ENCODE measurements at places on chromosomes 12 and 14.
A peak's percentile ranks its signal among the peaks of the same experiment; 100 is the strongest.

DNA sequence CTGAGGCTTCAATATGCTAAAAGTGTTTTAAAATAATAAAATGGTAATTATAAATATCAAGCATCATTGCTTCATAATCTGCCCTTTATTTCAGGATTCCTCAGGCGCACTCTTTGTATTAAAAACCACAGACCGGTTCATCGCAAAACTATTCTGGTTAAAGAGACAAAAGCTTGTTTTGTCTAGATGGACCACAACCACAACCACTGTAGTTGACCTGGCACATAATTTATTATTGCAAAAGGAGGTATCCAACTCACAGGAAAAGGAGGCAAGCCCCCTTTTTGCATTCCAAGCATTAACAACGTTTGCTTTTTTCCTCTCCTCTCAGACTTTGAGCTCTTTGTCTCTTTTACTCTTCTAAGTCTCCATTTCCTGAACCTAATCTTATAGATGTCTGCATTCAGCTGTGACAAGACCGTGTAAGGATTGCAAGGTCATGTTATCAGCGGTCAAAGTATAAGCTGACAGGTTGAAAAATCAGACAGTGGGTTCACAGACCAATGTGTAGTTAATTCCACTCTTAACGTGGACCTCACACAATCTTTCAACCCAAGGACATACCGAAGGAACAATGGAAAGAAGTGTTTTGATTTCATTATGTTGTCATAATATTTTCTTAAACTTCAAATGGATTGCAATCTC, 1057.6 kb downstream of the GALC start:
- DNase-seq: no peak

DNA sequence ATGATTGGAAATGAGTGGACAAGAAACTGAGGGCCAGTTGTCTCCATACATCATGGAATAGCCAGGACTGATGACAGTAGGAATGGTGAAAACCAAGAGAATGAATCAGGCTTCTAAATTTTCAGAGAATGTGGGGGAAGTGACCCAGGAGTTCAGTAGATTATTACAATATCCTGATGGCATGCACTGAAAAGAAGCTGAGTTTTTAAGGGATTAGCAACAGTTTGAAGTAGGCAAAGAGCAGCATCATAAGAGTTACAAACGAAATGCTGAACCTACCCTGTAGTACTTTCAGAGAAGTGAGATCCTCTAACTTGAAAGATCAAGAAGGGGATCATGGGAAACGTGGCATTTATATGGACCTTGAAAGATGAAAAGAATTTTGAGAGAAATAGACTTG, 13.2 kb downstream of the SLC2A14 start:
- DNase-seq: no peak

- DNase-seq: no peak
Measured at GRCh38 chr12:89160716-89161123, 191.6 kb downstream of the DUSP6 start.

- DNase-seq: no peak
Measured at GRCh38 chr14:60878536-60878935, 102.3 kb downstream of the TRMT5 start.

GRCh38 chr12:82600379-82600778, 86.3 kb upstream of the TMTC2 start:
- DNase-seq: no peak

DNA sequence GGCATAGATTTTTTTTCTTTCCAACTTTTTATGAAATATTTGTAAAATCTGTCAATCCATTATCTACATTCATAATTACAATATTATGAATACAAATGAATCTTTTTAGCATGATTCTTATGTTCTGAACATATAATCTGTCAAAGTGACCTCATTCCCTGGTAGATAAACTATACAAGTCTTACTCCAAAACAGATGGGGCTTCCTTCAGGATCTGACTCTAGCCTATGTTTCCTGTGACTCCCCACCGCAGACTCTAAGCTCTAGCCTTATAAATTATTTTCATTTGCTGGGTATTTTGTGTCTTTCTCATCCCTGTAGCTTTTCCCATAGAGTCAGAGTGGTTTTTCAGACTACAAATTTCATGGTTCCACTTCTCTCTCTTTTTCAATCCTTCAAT, 202.1 kb upstream of the KITLG start:
- DNase-seq: no peak

DNA sequence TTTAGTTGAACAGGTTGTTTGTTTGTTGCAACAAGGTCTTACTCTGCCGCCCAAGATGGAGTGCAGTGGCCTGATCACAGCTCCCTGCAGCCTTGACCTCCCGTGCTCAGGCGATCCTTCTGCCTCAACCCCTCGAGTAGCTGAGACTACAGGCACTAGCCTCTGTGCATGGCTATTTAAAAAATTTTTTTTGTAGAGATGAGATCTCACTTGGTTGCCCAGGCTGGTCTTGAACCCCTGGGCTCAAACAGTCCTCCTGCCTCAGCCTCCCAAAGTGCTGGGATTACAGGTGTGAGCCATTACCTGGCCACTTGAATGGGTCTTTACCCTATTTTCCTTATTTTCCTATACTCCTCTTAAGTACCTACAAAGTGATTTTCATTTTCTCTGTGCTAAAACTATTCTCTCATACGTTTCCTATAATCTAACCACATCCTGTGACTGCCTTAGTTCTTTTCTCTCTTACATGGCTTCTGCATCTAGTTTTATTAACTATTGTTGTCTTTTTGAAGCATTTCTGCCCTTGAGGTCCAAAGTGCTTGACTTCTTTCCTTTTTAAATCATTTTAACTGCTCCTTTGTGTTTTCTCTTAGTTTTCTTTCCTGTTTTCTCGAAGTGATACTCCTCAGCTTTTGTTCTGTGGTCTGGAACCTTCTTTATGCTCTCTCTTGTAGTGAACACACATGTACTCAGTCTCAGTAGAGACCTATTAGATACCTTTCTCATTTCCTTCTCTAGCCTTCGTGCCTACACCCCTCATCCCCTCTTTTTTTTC, 14.1 kb downstream of the GPX2 start:
- no peak for DNase-seq

DNA sequence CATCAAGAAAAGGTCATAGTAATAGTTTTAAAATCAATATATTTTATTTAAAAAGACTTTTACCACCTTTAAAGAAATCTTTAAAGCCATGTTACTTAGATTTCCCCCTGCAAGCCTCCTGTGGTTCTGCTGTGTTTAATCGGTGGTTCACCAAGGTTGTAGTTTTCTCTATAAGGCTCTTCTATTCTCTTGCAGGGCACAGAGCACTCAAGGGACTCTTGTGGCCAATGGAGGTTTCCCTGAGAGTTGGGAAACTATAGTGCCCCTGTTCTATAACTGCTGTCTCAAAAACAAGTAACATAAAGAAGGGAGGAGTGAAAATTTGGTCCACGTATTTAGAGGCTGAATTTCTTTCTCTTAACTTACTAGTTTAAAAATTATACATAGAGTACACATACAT, 25.0 kb downstream of the DACT1 start:
- DNase-seq: no peak

DNA sequence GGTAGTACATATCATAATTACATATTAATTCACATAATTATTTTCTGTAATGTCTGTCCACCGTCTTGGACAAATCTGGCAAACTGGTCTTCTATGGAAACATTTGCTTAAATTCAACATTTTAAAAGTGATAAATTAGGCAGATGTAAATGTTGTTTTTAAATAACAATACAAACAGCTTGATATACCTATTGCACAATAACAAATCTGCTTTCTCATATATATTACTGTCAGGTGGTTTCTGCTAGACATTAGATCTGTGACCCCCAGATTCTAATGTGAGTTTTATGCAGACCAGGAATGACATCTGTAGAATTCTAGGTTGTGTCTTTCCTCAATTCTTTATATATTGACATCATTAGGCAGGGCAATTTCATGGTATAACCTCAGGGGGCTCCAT, 173.3 kb downstream of the CCDC59 start:
- no peak for DNase-seq

DNA sequence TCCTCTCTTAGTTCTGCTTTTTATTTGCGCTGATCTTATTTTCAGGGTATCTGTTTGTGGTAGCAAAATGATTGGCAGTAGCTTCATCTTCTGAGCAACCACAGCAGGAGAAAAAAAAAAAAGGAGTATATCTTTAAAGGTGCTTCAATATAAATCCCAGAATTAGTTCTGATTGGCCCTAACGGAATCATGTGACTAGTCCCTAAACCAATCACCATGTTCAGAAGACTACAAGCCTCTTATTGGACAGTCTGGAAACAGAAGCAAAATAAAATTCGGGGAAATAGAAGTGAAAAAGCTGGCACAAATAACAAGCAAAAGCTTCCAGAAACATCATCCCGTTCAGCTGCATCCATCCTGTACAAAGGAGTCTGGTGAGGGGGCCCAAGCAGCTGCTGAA, 49.9 kb upstream of the PTPRO start:
- no peak for DNase-seq

GRCh38 chr12:55718015-55718414, 2.2 kb downstream of the BLOC1S1 start:
- DNase-seq: no peak

DNA sequence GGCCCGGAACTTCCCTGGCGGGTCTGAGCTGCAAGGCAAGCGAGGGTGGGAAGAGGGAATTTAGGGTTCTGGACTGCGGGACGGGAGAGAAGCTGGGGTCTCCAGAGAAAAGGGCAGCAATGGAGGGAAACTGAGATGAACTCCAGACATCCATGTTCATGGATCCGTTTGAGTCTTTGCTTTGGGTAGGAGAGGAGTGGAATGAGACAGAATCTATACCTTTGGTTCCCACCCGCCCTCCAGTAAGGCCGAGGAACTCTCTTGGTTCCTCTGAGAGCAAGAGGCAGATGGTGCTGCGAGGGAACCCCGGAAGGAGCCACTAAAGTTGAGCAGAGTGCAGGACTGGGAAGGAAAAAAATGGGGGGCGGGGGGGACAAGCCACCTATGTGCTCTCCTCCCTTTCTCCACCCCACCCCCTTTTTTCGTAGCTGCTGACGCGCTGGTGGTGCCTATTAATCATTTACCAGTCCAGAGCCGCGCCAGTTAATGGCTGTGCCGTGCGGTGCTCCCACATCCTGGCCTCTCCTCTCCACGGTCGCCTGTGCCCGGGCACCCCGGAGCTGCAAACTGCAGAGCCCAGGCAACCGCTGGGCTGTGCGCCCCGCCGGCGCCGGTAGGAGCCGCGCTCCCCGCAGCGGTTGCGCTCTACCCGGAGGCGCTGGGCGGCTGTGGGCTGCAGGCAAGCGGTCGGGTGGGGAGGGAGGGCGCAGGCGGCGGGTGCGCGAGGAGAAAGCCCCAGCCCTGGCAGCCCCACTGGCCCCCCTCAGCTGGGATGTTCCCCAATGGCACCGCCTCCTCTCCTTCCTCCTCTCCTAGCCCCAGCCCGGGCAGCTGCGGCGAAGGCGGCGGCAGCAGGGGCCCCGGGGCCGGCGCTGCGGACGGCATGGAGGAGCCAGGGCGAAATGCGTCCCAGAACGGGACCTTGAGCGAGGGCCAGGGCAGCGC, 1.2 kb downstream of the SSTR1 start:
- DNase-seq: no peak

GRCh38 chr14:61338457-61338856, 17.1 kb downstream of the PRKCH start:
- no peak for DNase-seq

GRCh38 chr12:93573552-93574223, 1.2 kb downstream of the SOCS2 start:
- no peak for DNase-seq

GRCh38 chr14:41154143-41154807, 452.4 kb upstream of the LRFN5 start:
- DNase-seq: no peak

GRCh38 chr12:30687265-30687986, 8.2 kb downstream of the IPO8 start:
- no peak for DNase-seq

DNA sequence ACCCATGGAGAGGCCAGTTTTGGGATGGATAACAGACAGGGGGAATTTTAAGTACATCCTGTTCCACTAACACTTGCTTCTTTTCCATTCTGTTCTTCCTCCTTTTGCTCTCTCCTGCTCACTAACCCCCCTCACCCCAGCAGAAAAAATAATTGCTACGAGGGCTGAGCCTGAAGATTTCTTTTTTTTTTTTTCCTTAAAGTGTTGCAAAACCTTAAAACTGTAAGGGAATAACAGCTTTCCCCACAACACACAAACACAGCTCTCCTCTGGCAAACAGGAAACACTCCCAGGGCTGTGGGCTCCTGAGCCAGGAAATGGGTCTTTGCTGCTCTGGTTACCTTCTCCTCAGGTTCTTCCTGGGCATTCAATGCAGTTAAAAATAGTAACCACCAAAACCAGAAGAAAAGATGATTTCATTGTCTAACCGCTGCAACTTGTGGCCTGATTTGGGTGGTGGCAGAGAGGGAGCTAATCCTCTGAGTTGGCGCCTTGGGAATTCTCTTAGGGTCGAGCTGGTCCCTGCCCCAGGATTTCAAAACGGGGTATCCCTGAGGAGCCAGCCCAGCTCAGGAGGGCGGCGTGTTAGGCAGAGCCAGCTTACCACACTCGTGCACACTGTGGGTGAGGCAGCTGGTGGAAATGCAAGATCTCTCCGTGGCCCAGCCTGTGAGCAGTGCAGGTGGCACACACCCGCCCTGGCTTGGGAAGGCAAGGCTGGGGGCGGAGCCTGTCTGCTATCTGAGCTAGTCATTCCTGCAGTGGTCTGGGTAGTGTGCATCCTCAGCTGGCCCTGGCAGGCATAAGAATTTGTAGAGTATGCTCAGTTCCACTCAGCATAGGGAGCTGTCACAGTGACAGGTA, 17.1 kb upstream of the EMP1 start:
- DNase-seq: no peak

DNA sequence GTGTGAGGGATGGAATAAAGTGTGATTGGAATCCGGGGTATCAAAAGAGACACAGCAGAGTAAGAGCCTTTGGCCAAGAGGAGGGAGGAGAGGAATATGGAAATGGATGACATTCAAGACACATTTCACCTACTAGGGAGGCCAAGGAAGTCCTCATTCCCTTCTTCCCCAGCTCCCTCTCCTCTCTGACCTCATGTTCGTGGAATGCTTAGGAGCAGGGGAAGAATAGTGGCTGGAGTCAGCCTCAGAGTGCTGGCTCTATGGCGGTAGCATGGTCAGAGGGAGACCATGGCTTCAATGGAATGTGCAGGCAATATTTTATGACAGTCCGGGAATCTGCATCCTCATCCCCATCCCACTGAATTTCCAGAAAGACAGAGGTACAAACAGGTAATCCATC, 196.6 kb downstream of the EGLN3 start:
- DNase-seq: no peak

GRCh38 chr12:102120886-102121285, 903 bp downstream of the PARPBP start:
- DNase-seq: no peak

- no peak for DNase-seq
Measured at GRCh38 chr12:108369736-108370396, 30.8 kb upstream of the CMKLR1 start.

DNA sequence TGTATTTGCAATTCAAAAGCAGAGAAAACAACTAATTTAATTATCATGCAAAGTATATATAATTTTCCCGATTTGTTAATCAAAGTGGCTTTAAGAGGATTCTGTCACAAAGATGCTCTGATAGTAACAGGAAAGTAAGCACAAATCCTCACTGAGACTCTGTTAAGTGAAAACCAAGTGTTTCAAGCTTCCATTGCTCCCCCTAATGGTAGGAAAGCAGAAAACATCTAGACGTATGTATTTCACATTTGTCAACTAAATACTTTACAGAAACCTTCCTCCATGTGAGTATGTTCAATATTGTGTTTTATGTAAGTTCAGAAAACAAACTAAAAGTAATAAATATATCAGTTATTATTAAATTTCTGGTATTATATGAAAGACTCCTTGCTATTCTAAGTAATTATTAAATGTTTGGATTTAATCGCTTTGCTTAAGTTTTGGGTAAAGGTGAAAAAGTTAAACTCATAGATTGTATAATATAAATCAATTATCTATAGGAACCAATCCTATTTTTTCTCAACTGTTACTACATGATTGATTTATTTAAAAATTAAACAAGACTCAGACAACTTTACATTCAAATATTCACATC, 1.5 kb upstream of the NTS start:
- DNase-seq: peak; percentile 25

Measured in keratinocyte (primary cell).